LoVo (cell line): ENCODE measurements at places on chromosomes 4 and X.

DNA sequence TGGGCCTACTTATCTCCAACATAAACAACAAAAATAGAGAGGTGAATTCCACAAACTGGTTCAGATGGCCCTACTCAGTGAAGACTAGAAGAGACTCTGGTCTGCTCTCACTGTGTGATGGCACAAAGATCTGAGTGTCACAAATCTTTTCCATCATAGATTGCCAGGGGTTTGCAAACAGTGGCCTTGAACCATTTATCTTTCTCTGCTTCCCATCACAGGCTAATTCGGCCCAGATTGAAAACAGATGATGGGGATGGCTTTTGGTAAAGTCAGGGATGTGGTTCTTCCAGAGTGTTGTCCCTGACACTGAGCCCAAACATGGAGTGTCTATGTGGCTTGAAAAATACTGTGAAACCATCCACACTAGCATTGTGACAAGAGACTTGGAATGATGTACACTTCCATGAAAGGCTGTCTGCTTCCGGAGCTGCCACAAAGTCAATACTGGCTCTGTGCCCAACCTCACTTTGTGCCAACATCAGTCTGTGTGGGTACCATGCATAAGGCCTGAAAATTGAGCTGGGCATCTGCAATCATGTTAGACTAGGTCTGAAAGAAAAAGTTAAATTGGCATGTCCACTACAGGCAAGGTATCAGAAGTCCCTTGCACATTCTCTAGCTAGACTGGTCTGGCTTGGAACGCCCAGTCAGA, 25.2 kb upstream of the PLAC1 start:
- no peak for DNase-seq

GRCh38 chr4:148431401-148431800, 10.8 kb downstream of the NR3C2 start:
- DNase-seq, result no peak

DNA sequence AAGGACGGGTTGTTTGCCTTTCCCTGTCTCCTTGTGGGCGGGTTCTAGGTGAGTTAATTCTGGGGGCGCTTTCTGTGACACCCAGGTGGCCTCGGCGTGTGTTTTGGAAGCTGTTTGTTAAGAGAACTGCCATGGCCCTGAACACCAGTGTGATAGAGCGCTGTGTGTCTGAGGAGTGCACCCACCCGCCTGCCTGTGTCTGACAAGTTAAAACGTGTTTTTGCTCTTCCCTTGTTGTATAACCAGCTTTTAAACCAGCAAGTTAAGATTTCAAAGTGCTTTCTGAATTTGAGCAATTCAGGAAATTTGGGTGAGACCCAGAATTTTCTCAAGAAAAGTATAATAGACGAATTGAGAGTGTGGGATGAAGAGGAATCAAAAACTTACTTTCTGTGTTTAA, 55.2 kb upstream of the HGFAC start:
- DNase-seq, result no peak

- DNase-seq, result no peak
Observed at GRCh38 chr4:76579596-76580375, 144.8 kb downstream of the SHROOM3 start.

DNA sequence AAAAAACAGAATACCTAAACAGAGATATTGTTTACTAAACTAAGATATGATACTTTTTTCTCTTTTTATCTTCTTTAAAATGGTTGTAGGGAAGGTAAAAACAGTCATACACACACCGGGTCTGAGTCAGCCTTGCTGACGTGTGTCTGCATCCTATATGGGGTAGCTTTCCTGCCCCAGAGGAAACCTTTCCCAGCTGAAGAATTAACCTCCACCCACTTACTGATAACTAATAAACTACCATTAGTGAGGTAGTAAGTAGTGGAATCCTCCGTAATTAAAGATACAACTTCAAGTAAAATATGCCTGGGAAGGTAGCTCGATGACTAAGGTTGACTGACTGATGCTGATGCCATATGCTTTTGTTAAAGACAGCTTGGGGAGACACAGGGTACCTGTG, 312.2 kb downstream of the DCTD start:
- no peak for DNase-seq

DNA sequence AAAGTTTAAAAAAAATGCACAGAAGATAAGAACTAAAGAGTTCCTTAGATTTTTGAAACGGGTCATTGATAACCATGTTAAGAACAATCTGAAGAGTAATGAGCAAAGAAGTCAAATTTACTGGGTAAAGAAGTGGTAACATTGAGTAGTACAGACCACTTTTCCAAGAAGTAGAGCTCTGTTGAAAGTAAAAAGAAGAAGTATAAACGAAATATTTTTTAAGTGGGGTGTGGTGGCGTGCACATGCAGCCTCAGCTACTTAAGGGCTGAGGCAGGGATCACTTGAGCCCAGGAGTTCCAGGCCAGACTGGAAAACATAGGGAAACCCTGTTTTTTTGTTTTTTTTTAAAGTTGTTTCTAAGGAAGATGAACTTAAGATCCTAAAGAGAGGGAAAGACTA, 68.5 kb downstream of the UBA6 start:
- no peak for DNase-seq

DNA sequence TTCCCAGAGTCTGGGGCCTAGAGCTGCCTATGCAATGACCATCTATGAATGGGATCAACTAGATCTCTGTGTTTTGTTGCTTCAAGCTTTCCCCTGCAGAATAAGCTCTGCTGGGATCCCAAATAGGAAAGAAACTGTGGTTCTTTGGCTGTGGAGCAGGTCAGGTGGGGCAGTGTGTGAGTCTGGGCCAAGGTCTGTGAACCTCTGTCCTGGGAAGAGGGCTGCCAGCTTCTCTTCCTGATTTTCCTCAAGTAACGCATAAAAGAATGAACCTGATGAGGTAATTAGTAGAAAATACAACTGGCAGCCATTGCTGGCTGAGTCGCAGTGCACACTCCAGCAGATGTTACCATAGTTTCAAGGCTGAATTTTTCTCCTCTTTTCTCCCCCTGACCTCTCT, 4.6 kb upstream of the PIN4 start:
- no peak for DNase-seq

DNA sequence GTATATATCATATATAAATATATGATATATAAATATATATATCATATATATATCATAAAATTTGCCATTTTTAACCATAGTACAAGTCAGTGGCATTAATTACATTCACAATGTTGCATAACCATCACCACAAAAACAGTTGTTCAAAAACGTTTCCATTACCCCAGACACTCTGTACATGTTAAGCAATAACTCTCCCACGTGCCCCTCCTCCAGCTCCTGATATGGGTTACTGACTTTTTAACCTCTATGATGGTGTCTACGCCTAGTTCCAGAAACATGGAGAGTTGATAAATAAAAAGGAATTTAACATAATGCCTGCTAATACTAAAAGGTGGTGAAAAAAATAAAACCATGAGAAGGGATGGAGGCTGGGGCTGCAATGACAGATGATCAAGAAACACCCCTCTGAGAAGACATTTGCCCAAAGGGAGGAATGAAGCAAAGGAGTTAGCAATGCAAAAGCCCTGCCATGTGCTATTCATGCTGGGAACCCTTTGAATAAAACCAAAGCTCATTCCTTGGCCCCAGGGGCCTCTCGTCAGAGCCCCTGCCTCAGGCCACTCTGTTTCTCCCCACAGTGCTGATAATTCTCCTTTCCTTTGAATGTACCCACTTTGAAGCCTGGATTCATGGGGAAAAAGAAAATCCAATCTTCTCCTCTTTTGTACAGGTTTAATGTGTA, 144.3 kb downstream of the NWD2 start:
- DNase-seq, result no peak

DNA sequence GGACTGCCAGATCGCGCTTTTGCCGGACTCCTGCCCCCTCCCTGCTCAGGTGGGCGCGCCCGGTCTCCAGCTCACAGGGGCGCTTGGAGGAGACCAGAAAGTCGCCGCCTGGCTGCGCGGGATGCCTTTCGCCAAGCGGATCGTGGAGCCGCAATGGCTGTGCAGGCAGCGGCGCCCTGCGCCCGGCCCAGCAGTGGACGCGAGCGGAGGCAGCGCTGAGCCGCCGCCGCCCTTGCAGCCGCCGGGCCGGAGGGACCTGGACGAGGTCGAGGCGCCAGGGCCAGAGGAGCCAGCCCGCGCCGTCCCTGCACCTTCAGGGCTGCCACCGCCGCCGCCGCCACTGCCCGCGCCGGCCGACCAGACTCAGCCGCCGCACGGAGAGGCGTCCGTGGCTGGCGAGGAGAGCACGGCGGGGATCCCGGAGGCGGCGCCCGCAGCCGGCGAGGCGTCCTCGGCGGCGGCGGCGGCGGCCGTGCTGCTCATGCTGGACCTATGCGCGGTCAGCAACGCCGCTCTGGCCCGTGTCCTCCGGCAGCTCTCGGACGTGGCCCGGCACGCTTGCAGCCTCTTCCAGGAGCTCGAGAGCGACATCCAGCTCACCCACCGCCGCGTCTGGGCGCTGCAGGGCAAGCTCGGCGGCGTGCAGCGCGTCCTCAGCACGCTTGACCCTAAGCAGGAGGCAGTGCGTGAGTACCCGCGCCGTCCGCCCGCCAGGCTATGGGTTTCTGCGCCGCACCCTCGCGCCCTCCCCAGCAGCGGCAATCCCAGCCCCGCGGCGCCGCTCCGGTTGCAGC, 834 bp downstream of the NHS start:
- DNase-seq, result peak; percentile 2

DNA sequence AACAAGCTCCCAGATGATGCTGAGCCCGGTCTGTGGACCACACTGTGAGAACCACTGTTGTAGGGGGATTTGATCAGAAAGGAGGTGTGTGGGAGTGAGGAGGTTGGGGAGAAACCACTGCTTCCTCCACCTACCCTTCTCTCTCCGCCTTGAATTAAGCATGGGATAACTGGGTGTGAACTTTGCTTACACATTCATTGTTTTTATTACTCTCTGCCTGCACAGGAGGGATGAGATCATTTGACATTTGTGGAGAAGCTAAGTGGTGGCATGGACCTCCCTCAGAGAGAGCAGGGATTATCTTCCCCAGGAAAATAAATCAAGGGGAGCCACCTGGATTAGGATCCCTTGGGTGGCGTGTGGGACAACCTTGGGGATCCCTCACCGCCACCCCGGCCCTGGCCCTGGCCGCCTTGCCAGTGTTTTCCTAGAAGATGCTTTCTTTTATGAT, 212.1 kb upstream of the ATP6AP2 start:
- DNase-seq, result no peak

- DNase-seq, result no peak
Observed at GRCh38 chrX:15645266-15645665, 19.3 kb downstream of the CLTRN start.

DNA sequence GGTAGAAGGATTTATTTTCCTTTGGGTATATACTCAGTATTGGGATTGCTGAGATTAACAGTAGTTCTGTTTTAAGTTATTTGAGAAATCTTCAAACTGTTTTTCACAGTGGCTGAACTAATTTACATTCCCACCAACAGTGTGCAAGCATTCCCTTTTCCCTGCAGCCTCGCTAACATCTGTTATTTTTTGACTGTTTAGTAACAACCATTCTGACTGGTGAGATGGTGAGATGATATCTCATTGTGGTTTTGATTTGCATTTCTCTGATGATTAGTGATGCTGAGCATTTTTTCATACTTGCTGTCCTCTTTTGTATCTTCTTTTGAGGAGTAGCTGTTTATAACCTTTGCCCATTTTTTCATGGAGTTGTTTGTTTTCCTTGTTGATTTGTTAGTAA, 457.8 kb downstream of the TRAM1L1 start:
- no peak for DNase-seq

DNA sequence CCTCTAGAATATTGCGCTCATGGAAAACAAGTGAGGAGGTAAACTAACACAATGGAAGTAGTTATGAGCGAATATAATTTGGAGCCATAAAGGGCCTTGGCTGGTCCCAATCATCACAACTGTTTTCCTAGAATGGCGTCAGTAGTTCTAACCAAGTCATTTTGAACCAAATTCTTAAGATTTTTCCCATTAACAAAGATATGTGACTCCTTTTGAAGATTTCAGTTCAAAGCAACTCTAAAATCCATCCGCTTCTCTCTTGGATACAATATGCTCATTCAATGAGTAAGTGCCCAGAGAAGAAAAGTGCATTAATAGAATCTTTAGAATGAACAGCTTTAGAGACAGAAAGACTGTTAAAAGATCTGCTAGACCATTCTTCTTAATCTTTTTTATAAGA, 19.6 kb upstream of the MYOZ2 start:
- DNase-seq, result no peak

DNA sequence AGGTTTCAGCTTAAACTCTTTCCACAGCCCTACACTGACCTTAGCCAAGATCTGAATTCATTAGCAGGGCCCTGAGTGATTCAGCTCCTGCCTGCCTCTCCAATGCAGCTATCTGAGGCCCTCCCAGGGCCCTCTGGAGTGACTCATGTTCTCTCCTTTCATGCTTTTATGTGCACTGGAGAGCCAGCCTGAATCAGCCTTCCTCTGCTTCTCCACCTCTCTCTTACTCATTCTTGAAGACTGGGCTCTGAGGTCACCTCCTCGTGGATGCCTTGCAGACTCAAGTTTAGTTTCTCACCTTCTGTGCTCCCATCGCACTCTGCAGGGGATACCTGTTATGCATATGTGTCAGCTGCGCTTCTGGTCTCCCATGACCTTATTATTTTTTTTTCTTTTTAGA, 3.1 kb upstream of the OCIAD2 start:
- peak; percentile 76 for DNase-seq

DNA sequence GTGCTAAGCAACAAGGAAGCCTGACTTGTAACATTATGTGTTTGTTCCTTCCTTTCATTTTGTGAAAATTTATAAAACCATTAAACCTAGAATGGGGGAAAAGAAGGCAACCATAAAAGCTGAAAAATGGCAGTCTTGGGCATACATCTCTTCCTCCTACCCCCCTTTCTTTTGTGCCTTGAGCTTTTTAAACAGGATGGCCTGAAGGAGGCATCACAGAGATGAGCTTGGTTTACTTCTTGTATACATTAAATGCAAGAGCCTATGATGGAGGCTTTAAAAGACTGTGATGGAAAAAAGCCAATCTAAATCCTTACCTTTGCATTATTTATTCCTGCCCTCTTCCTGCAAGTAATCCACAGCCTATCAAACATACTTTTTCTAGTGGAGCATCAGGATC, 36.2 kb upstream of the ADH7 start:
- DNase-seq, result no peak

DNA sequence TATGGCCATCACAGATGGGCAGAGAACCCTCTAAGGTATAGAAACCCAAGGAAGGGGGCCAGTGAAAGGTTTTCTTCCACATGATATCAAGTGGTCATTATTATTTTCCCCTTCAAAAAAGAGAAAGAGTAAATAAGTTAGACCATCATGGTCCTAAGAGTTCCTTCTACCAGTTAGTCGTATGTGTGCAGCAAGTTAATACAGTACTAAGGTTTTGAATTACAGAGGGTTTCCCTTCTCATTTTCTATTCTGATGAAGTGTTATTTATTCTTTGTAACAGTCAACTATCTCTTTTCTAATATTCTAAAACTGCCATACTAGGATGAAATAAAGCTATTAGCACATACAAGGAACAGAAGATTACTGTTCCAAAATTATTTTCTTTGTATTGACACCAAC, 94.4 kb downstream of the TMEM144 start:
- no peak for DNase-seq

DNA sequence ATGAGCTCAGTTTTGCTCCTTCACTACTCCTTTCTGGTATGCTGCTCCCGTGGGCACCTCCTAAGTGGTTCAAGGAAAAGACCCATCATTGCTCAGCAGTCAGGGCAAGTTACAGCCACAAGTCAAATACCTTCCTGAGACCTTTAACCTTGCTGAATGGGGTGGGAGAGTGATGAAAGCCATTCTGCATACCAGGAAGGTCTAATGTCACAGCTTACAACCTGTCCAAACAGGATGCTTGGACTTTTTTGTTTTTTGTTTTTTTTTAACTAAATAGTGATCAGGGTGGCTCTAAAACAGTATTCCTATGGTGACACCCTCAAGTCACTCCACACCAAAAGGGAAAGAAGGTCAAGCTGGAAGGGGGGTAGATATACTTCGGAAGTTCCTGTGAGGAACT, 93.1 kb downstream of the GPC3 start:
- no peak for DNase-seq

- DNase-seq, result no peak
Observed at GRCh38 chr4:151584101-151584500, 175.1 kb downstream of the FHIP1A start.
